ENCODE measurements at places on chromosomes 5 and 9.

DNA sequence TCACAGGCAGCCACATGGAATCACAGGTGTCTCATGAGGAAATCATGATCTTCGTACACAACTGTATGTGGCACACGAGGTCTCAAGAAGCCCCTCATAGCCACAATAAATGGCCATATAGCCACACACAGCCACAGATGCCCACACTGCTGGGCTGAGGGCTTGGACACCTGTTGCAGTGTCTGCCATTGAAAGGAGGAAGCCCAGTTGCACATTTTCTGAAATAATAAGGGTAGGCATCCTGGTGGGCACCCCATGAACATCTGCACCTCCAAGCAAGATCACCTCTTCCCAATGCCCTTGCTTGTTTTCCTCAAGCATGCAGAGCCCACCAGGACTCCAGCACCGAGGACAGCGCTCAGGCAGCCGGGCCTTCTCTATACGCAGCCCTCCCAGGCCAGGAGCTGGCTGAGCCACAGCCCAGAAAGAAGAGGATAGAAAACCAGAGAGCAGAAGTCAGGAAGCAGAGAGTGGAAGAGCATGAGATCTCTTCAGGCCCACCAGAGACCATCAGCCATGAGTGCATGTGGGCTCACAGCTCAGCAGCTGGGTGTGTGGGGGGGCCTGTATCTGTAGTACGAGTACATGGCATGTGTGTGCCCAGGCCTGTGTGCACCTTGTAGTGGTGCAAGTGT is 1.0 kb upstream of the ACSL6 start:
- DNase-seq, result no peak

DNA sequence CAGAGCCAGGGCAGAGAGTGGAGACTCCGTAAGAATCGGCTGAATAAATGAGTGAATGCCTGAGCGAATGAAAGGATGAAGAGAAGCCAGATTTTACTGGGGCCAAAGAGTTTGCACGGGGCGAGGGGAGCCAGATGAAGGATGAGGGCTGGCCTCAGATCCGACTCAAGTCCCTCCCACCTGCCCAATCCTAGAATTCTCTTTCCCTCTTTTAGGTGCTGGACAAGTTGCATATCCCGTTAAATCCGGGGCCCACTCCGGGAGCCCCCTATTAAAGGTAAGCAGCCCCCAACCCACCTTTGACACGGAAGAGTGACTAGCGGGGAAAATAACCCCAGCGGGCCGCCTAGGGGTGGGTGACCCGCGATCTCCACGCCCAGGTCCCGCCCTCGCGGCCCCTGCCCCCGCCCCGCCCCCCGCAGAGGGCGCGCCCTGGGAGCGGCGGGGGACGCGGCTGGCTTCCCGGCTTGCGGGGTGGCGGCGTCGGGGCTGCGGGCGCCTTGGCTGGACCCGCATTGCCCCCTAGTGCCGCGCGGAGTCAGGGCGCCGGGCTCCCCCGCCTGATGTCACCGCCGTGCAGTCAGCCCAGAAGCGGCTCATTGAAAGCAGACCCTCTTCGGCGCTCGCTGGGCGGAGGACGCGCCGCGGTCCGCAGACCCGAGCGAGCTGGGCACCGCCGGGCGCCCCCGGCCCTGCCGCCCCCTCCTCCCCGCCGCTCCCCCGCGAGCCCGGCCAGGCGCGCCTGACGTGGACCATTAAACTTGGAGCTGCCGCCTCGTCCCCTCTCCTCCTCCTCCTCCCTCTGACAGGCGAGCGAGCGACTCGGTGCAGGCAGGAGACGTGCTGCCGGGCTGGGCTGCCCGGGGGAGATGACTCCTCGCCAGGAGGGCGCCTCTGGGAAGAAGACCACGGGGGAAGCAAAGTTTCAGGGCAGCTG is at the start of gene ADRA1B:
Gene ADRA1B (plus strand): TSS at position 579 of the 937 bp plus-strand sequence. CDS start 424 bp downstream, outside the sequence.
- peak; percentile 44 for DNase-seq

GRCh38 chr9:86413971-86414880 is 60.0 kb upstream of the TUT7 start:
- DNase-seq, result no peak

DNA sequence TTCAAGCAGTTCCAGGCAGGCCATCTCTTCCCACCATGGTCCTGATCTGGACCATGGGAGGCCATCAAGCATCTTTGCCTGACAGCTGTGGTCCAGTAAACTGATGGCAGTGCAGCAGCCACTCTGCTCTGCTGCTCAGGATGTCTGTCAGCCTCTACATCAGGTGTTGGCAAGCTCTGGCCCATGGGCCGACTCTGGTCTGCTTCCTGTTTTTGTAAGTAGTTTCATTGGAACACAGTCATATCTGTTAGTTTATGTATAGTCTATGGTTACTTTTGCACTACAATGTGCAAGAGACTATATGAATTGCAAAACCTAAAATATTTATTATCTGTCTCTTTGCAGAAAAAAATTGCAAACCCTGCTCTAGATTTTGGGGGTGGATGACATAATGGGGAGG is 225.0 kb downstream of the KCTD16 start:
- DNase-seq, result no peak

DNA sequence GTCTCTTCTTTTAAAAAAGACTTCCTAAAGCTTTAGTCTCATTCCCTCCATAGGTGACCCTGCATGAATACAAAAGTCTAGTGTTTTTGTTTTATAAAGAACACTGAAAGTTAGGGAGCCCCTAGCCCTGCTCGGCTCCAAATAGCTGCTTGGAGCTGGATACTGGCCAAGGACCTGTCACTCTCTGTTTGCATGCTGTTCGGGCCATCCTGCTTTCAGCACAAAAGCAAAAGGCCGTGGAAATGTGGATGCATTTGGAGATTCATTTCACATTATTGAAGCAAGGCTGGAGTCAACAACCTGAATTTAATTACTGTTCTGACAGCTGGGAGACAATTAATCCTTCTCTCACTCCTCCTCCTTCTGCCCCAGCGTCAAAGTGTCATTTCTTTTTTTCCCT is 151.7 kb upstream of the NMUR2 start:
- DNase-seq, result no peak

- no peak for DNase-seq
Measured at GRCh38 chr9:108057421-108058134, 568.0 kb upstream of the KLF4 start.

- no peak for DNase-seq
Measured at GRCh38 chr9:72554221-72554641, 32.8 kb downstream of the TMC1 start.

- no peak for DNase-seq
Measured at GRCh38 chr9:113618836-113619490, 155.4 kb downstream of the RGS3 start.

Measured in stimulated activated CD4-positive, alpha-beta T cell treated with anti-CD3 and anti-CD28 coated beads, Interleukin-1b, Interleukin-23, amount 100 ng/mL, for 1 hour (primary cell).